ENCODE measurements at places on chromosomes 11 and 22.

DNA sequence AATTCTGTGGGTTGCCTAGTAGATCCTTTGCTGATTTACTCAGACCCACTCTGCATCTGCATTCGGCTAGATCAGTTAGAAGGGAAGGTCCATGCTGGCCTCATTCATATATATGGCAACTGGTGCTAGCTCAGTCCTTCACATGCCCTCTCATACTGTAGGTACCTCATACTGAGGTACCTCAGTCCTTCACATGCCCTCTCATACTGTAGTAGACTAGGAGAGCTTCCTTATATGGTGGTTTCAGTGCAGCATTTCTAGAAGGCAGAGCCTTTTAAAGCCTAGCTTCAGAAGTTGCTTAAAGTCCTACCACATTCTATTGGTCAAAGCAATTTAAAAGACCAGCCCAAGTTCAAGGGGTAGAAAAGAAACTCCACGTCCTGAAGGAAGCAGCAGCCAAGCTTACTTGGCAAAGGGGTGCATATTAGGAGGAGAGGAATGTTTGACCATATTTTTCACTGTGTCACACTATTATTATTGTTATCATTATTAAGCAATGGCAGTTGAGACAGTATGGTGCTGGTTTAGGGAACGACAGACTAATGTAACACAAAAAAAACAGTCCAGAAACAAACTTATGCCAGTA is 356.4 kb downstream of the DYNC2H1 start:
- peak; percentile 5 for DNase-seq

DNA sequence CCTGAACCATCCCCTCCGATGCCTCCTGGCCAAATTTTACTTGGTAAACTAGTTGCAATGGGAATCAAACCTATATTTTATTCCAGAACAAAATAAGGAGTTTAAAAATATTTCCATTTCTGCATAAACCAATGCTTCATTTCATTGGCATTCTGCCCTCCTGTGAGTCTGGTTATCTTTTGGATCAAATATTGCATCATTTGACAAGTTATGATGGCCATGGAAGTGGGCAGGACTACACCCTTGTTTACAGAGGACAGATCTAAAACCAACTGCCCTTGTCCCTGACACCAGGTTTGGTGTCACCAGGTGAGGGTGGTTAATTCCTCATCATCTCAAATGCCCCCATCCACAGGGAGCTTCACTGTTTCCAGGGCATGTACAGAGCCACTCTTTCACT is 28.2 kb upstream of the E2F8 start:
- DNase-seq: no peak

DNA sequence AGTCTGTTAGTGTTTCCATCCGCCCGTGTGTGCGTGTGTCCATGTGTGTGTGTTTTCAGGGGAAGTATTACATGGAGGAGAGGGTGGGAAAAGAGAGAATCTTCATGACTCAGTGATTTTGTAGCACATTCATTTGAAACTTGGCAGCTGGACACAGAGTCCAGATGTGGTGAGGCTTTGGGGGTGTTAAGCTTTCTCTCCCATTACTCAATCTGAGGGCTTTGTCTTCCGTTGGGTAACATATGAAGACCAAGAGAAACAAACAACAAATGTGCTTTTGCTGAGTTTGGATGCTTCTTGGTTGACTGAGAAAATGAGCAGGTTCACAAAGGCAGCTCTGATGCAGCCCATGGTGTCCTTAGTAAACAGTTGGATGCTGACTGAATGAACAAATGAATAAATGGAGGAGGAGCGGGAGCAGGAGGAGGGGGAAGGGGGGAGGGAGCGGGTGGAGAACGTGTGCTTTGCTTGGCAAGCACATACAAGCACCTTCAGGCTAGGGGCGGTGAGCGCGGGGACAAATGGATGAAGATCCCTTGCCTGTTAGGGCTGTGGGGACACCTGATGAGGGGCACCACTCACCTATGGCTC is 104.3 kb downstream of the ST3GAL4 start:
- DNase-seq: peak; percentile 83

- DNase-seq: no peak
Measured at GRCh38 chr11:108218455-108218854, 4.0 kb downstream of the NPAT start.

GRCh38 chr22:20033045-20033706 is 12.3 kb downstream of the TANGO2 start:
- DNase-seq: peak; percentile 71

DNA sequence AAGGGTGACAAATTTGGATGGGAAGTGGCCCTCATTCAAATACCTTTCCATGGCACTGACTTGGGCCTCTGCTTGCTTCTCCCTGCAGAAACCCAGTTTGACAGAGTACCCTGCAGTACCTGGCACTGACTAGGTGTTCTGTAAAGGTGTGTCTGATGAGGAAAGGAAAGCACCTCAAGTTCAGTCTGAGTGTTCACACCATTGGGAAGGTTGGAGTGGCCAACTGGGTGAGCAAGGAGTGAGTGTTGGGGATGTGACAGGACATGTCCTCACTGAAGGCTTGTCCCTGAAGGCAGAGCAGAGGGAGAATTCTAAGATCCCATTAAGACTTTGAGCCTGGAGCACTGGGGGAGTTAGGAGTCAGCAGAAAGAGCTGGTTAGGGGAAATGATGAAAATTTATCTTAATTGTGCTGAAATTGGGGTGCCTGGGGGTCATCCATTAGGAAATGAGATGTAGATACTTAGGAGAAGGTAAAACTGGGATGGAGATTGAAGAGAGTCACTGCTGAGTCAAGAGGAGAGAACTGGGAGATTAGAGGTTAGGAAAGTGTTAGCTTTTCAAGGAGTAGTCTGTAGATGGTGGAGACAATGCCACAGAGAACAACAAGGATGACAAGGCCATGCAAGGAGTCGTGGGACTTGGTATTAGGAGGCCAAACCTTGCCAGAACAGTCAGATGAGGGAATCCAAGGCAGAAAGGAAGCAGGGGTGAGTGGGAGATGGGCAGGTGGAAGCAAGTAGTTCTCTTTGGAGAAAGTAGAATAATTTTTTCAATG is 6.1 kb downstream of the SREBF2 start:
- DNase-seq: no peak

- no peak for DNase-seq
Measured at GRCh38 chr22:37082251-37082873, 27.2 kb downstream of the TMPRSS6 start.

- DNase-seq: no peak
Measured at GRCh38 chr22:35484651-35485556, 55.7 kb upstream of the RASD2 start.

- no peak for DNase-seq
Measured at GRCh38 chr11:13289081-13289480, 11.5 kb downstream of the BMAL1 start.

DNA sequence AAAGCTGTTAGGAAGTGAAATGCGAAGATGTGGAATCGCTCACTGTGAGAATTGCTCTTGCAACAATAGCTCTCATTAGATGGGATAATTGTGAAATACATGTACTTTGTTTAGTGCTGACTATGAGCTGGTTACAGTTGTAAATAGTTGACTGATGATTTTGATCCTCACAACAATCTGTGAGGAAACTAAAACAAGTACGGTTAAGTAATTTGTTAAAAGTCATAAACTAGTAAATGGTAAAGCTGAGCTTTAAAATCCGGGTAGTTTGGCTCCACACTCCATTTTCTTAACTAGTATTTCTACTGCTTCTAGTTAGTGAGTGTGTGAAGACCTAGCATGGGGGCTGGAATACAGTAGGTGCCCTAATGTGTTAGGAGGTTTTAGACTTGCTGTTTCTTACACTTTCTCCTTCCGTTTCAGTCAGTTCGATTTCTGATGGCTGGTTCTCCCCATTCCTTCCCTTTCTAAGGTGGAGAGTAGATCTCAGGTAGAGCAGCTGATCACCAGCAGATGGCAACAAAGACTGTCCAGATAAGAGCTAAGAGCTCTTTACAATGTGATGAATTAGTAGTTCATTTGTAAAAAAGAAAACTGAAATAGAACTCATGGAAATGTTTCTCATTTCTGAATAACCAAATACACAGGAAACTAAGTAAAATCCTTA is 16.3 kb upstream of the CYP2R1 start:
- DNase-seq: peak; percentile 57

DNA sequence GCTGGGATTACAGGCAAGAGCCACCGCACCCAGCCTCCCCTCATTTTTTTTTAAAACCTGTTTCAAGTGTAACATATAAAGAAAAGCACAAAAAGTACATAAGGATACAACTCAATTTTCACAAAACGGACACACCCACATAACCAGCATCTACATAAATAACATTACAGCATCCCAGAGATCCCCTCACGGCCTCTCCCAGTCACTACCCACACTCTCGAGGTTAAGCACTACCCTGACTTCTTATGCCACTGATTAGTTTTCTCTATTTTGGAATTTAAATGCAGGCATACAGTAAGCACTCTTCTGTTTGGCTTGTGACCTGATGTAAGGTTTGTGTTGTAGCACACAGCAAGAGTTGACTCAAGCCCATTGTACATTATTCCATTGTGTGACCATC is 82.5 kb downstream of the CLPB start:
- DNase-seq: no peak

DNA sequence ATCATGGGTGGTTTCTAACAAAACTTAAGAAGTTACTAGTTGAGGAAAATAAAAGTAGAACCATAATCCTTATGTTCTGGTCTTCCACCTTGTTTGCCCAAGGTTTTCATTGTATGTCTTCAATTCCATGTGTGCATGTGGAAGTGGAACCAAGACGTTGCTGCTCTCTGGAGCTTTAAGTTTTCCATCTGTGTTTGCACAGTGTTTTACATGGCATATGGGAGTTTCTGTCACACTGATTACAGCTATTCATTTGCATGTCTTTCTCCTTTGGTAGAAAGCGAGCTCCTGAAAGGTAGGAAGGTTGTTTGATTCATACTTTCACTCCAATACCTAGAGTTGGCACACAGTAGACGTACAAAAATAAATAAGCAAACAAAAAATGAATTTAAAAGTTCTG is 112.6 kb upstream of the LUZP2 start:
- no peak for DNase-seq

DNA sequence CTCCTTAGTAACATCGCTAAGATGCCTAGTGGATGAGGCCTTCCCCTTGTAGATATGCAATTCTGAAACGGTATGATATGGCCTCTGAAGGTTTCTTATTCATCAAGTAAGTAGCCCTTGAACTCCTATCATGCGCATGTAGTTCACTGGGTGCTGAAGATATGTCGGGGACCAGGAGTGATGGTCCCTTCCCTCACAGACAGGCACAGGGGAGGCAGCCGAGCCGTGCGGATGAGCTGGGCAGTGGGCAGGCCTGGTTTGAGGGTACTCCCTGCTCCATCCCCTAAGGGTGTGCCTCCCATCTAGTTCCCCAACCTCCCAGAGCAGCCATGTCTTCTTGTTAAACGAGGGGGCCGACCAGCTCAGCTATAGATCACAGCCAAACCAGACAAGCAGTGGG is 40.1 kb downstream of the TP53I11 start:
- no peak for DNase-seq

GRCh38 chr22:38352436-38352835 is 35.2 kb upstream of the CSNK1E start:
- no peak for DNase-seq

- no peak for DNase-seq
Measured at GRCh38 chr11:113637636-113638035, 68.5 kb downstream of the TMPRSS5 start.

DNA sequence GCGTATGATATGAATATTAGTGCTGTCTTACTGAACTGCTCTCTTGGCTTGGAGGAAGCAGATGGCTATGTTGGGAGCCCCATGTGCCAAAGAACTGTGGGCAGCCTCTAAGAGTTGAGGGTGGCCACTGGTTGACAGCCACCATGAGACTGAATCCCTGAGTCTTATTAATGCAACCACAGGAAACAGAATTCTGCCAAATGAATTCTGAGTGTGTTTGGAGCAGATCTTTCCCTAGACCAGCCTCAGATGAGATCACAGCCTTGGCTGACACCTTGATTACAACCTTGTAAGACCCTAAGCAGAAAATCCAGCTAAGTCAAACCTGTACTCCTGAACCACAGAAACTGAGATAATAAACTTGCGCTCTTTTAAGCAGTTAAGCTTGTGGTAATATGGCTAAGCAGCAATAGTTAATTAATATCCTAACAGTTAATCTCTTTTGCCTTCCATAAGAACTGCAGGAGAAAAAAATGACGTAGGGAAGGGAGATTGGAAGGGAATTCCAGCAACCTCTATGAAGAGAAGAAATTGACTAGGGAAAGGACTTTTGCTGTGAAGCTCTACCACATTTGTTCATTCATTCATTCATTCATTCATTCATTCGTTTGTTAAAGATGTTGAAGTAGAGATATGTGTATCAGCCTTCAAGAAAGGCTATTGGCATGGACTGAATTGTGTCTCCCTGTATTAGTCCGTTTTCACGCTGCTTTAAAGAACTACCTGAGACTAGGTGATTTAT is 26.8 kb downstream of the ADM start:
- no peak for DNase-seq

- no peak for DNase-seq
Measured at GRCh38 chr22:36449596-36450175, 31.8 kb downstream of the TXN2 start.

GRCh38 chr22:20523086-20523983 is 15.9 kb downstream of the MED15 start:
- DNase-seq: peak; percentile 80

DNA sequence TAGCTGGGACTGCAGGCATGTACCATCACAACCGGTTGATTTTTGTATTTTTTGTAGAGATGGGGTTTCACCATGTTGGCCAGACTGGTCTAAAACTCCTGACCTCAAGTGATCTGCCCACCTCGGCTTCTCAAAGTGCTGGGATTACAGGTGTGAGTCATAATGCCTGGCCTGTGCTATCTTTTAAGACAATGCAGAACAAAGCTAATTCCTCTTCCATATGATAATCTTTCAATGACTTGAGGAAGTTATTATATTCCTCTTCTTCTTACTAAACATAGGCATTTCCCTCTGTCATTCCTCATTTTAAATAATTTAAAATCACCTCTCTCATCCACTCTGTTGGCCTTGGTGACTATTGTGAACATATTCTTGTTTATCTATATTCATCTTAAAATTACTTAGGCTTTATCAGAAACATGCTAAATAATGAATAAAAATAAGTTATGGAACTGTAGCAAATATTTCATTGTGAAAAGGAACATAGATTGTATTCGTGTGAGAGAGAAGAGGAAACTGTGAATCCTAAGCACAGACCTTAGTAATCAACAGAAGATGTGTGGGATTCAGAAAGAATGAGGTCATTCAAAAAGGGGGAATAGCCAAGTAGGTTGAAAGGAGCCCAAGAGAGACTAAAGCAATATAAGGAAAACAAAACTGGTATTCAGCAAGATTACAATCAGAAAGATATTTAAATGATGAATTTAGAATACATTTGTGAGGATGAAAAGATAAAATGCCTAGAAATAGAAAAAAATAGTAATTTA is 269.4 kb downstream of the TTC28 start:
- peak; percentile 52 for DNase-seq

DNA sequence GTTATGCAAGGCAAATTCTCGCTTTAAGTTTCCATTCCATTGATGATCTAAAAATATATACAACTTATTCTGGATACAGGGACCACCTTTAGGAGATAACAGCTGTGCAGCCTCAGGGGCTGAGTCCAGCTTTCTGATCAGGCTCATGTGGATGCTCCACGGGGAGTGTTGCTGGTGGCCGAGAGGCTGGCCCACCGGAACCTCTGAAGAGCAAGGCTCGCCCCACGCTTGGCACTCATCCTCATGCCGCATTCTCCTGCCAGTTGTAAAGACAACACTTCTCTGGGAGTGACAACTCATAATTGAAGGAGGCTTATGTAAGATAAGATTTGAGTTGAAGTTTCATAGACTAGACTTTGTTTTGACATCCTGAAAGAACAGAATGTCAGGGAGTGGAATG is 123.5 kb downstream of the MPPED1 start:
- no peak for DNase-seq

- no peak for DNase-seq
Measured at GRCh38 chr11:106160494-106160893, 83.0 kb downstream of the AASDHPPT start.
